ENCODE measurements at places on chromosomes 13 and 19.

- DNase-seq, result no peak
These were observed 36.1 kb downstream of the ZSWIM9 start for GRCh38 chr19:48206397-48207093.

GRCh38 chr19:48340995-48341394, 15.6 kb downstream of the EMP3 start:
- DNase-seq, result no peak

- DNase-seq, result no peak
These were observed 118.8 kb downstream of the NUFIP1 start for GRCh38 chr13:44870456-44870929.

DNA sequence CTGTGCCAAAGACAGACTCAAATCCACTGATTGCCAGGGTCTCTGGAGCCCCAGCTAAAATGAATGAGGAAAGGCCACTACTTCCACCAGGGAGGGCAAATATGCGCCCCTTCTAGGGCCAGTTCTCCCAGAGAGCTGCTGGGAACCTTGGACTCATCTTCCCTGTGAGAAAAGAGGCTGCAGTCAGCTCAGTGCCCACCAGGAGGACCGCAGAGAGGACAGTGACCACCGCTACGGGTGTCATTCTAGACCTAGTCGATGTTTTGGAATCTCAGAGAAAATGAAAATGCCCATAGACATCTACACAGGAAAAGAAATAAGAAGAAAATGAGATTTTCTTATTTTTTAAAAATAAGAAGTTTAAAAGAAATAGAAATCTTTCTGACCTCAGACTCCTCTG, 235.1 kb downstream of the UQCRFS1 start:
- no peak for DNase-seq

DNA sequence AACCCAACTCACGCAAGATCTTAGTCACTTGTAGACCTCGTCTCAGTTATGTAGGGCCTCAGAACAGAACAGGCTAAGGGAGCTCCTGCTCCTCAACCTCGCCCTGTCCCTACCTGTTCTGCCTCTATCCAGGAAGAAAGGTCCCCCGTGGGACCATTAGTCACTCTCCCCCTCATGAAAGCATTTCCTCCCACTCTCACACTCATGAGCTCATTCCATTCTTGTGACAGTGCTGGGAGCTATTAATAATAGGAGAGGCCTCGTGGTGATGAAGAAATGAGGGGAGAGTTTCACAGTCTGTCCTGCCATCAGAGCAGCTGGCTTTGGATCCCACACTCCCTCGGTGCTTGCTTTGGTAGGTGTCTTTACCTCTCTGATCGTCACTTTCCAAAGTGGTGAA, 10.2 kb downstream of the PPP2R1A start:
- DNase-seq, result peak; percentile 84

GRCh38 chr19:33290082-33290815, 12.1 kb downstream of the CEBPA start:
- no peak for DNase-seq

GRCh38 chr13:113145496-113145895, 13.0 kb upstream of the PROZ start:
- no peak for DNase-seq

Data from sigmoid colon (tissue), 7 donors.